Heart left ventricle (tissue), 16 donors: ENCODE measurements at places on chromosomes 4 and X.
A peak's percentile ranks its signal among the peaks of the same experiment; 100 is the strongest.

DNA sequence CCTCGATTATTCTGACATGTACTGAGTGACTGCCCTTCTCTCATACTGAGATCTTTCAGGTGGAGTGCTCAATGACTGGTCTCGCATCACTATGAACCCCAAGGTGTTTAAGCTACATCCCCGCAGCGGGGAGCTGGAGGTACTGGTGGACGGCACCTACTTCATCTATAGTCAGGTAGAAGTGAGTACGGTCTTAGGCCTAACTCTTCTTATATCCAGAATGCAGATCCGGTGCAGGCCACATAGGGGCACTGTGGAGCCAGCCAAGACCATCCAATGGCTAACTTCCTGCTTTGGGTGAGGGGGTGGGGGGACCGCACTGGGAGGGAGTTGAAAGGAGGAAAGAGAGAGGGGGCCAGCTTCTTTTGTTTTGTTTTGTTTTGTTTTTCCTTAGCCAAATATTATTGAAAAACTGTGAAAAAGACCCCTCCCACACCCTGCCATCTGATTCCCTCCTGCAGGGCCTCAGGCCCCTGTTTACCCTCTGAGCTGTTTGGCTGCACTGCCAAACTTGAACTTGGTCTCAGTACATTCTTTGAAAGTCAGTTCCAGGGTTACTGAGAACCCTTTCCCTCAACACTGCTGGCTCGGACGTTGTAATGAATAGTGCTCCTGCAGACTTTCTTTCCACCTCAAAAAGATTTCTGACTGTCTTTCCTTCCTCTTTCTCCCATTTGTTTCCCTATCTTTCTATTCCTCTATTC lies 16.2 kb downstream of the AWAT2 start:
- DNase-seq, result no peak

DNA sequence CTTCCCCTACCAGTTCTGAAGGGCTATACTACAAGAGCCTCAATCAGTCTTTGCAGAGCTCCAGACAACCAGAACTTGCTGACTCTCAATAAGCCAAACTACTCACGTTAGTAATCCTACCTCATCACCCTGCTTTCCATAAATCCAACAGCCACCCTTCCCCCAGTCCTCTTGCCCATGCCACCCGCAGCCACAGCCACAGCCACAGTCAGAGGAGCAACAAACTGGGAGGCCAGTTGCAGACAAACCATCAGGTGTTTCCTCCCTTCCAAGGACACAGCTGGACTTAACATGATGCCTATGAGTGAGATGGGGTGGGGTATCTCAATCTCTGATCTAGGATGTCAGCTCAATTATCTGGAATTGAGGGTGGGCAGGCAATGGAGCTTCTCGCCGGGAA lies 1.0 kb downstream of the GABRA3 start:
- no peak for DNase-seq

DNA sequence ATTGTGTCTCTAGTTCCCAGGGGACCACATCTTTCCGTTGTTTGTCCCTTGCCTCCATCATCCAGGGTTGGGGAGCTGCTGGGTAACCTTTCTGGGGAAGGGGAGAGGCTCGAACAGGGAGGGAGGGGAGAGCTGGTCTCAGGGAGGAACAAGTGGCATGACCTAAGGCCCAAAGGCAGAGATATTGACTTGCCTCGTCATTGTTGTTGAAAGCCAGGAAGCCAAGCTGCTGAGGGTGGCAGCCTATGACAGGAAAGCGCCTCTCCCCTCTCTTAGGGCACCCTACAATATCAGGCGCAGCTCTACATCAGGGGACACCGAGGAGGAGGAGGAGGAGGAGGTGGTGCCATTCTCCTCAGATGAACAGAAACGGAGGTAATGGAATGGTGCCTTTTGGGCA lies 20.8 kb downstream of the ZNF185 start:
- no peak for DNase-seq

DNA sequence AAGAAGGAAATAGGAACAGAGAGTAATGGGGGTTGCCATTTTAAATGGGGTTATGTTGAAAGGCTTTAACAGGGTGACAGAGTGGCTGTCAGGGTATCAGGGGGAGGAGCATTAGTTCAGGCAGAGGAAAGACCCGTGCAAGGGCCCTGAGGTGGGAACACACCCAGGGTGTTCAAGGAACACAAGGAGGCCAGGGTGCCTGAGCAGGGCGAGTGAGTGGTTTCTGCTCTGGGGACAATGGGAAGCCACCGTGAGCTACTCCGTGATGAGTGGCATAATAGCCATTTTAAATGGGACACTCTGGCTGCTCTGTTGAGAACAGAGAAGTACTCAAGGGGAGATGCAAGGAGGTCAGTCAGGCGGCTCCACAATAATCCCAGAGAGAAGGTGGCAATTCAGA lies 4.5 kb downstream of the EVC2 start:
- DNase-seq, result no peak

DNA sequence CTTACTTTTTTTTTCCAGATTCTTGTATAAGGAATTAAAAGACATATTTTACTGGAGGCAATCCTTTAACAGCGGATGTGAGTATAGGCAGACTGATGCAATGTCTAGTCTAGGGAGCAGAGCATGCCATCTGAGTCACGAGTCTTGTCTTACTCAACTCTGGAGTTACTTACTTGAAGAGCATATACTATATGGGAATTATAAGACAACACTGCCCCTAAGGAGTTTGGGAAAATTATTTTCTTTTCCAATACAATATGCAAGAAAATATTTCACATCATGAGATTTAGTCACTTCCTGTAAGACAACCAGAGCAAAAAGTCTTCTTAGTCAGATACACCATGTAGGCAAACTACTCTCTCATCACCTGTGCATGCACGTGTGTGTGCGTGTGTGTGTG lies 537.3 kb upstream of the FTHL17 start:
- DNase-seq, result no peak

DNA sequence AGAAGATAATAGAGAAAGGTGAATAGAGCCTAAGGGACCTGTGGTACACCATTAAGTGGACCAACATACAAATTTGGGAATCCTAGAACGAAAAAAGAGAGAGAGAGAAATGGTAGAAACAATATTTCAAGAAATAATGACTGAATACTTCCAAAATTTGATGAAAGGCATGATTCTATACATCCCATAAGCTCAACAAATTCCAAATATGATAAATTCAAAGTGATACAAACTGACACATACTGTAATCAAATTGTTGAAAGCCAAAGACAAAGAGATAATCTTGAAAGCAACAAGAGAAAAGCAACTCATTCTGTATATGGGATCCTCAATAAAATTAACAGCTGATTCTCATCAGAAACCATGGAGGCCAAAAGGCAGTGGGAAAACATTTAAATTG lies 20.6 kb upstream of the ZC4H2 start:
- no peak for DNase-seq

DNA sequence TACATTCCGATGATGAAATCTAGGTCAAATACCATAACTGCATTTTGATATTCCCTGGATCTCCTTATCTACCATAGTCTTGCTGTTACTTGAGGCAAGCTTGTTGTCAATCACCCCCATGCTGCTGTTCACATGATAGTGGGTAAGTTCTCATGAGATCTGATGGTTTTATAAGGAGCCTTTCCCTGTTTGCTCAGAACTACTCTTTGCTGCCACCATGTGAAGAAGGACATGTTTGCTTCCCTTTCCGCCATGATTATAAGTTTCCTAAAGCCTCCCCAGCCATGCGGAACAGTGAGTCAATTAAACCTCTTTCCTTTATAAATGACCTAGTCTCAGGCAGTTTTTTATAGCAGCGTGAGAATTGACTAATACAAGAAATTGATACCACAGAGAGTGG lies 432.0 kb downstream of the GLUD2 start:
- no peak for DNase-seq

GRCh38 chr4:111064342-111064993 lies 441.6 kb upstream of the PITX2 start:
- DNase-seq, result no peak

- DNase-seq, result no peak
These were observed 161.3 kb downstream of the ATP10D start for GRCh38 chr4:47646372-47646771.

DNA sequence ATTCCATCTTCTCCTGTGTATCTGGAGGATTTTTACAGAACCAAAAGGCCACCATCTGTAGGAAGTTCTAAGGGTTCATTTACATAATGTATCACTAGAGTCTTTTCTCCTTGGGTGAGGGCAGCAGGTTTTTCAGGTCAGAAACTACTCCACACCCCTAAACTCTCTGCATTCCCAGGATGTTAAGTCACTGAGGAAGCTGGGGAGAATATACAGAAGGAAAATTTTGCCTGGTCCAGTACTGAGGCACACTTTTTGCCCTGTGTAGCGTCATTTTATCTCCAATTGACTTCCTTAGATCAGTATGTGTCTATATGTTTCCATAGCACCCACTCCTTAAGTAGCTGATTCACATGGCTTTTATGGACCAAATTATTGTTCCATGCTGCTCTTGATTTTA lies 17.0 kb downstream of the XKRX start:
- no peak for DNase-seq

DNA sequence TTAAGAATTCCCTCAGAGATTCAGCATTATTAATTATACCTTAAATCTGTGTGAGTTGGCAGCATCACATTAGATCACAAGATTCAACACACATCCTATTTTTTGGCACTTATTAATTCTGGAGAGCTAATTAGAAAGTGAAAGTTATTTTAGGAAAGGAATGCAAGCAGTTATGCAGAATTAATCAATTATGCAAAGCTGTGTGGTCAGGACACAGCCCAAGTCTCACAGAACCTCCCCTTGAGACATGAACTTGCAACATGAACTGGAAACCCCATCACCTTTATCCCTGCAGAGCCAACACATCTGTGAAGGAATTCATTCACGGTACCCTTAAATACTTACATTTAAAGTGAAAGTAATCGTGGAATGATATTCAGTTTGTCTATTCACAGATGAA lies 80.5 kb downstream of the TSPAN5 start:
- no peak for DNase-seq

DNA sequence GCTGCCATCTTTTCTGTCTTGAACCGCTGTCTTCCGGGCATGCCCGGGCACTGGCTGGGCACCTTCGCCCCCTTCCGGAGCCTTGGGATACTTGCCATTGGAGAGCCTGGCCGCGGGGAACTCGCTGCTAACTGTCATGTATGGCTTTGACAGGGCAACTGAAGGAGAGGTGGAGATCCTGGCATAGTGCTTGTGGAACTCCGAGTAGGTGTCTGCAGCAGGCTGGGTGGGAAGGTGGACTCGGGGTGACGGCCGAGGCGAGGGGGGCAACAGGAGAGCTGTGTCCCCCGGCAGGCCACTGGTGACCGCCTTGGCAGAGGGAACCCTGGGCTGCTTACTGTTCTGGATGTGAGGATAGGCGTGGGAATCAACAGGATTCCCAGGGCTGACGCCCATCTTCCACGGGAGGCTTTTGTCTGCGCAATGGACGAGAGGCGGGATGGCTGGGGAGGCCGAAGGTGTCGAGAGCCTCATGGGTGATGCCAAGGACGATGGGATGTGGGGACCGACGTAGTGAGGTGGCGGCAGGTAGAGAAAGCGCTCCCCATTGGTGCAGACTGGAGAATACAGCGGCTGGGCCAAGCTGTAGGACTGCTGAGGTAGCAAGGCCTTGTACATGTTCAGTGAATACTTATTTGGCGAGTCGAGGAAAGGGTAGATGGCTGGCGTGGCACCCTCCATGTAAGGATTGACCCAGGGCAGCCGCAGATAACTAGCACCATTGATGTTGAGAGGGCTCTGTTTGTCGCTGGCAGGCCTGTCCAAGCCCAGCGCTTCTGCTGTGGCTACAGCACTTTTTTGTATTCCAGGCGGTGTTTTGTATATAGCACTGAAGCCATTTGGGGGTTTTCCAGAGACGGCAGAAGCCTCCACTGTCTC lies 23.4 kb downstream of the BCOR start:
- no peak for DNase-seq

DNA sequence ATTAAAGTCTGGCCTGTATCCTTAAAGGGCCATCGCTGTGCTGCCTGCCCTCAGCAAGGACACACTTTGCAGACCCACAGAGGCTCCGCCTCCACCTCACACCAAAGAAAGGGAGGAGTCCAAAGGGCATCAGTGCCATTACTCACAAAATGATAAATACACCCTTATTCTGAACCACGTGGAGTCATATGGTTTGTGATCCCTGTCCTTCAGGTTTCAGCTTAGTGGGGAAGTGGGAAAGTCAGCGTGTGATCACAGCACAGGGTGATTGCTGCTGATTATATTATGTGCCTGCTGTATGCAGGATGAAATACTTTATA lies 35.9 kb upstream of the MSANTD1 start:
- DNase-seq, result no peak

- no peak for DNase-seq
These were observed 148.7 kb upstream of the PTCHD1 start for GRCh38 chrX:23185951-23186350.

DNA sequence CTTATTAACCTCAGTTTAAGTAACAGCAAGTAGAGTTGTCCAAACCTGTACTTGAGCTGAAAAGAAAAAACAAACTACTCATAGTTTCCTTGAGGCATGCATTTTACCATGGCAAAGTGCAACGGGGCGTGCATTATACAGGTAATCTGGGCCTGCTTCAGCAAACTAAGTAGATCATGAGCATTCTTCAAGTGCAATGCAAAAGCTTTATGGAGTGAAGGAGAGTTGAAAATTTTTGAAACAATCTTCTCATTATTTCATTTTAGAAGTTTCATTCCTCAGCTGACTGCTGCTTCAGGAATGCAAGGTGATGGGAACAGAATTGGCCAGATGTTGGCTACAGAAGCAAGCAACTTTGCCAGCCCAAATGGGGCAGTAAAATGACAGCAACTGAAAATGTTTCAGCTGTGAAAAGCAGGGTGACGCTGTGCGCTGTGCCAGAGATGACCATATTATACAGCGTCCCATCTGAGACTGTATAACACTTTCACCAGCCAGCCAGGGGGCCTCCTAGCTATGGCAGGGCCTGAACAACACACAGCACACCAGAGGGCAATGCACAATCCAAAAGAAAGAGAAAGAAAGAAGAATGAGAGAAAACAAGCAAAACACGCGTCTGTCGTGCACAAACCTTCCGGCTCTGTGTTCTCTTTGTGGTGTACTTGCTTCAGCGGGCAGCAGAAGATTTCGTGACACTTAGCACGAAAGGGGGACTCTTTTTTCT lies 145.5 kb upstream of the FGF13 start:
- DNase-seq, result no peak

- DNase-seq, result no peak
These were observed 55.8 kb downstream of the DOCK11 start for GRCh38 chrX:118551426-118551825.

GRCh38 chr4:40731792-40732245 lies 17.9 kb upstream of the NSUN7 start:
- DNase-seq, result peak; percentile 42

DNA sequence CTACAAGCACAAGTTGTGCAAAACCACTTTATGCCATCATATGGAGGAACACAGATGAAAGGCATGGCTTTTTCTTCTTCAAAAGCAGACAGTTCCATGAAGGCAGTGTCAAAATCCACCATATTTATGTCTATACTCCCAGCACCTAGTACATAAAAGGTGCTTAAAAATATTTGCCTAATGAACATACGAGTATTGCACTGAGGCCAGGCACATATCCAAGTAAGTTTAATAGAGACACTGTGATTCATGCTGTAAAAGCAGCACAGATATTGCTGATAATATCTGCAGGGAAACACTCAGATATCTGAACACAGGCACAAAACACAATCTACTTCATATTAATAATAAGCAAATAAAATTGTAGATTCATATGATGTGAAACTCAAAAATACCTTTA lies 48.1 kb upstream of the CXCL8 start:
- no peak for DNase-seq
